Hippocampal formation (tissue), 2 donors: ENCODE measurements at places on chromosomes 3 and 15.
A peak's percentile ranks its signal among the peaks of the same experiment; 100 is the strongest.

GRCh38 chr3:81521855-81522254 is 239.6 kb downstream of the GBE1 start:
- DNase-seq = no peak

DNA sequence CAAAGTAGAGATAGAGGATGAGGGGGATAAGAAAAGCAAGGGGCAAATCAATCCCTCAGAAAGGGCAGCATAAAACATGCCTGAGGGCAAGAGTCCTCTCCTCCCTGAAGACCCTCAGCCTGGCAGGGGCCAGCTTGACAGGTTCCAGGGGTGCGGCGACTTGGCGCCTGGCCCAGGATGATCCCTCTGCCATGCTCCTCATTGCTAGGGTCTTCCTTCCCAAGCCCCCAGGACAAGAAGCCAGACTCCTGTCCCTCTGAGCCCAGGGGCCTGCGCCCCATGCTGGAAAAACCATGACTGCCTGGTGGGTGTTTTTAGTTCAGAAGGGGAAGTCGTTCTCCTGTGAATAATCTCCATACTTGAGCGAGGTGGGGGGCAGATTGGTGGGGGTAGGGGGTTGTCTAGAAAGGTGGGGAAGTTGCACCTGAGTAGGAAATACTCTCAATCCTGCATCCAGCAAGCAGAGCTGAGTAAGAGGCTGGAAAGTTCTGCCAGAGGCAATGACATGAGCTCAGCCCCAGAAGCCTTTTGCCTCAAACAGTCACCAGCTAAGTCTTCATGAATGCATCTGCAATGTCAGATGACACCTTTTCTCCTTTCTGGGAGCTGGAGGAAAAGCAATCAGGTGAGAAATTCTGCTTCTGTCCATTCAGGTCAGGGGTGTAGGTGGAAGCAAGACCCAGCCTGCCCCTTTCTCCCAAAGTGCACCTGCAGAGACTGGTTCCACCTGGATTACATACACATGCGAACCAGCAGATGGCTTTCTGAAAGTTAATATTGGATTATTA is 18.3 kb downstream of the SLC12A8 start:
- no peak for DNase-seq

DNA sequence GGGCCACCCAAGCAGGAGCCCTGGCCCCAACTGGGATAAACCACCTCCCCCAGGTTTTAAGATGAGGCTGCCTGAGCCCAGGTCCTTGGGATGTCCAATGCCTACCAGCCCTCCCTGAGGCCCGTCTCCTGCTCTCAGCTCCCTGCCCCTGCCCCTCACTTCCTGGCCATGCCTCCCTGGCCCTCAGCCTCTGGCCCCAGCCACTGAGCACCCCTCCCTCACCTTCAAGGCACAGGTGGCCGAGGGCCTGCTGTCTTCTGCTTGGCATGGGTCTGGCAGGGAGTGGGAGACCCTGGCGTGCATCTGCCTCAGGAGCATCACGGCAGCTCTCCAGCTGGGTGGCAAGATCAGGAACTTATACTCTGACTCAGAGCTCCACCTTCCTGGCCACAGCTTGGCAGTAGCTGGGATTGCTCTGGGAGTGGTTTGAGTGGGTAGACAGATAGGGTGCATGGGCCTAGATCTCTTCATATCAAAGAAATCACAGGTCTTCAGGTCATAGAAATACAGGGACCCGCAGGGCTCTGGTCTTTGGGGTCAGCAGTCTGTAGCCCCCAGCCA is at the start of gene PLA2G4E:
Gene PLA2G4E (minus strand): TSS at position 330 of the 561 bp plus-strand sequence. CDS start 12 bp downstream, at position 318.
- DNase-seq = no peak

- peak; percentile 17 for DNase-seq
Measured at GRCh38 chr3:46372492-46373359, 2.0 kb downstream of the CCR5 start.

- DNase-seq = no peak
Measured at GRCh38 chr3:21436835-21437234, 314.2 kb downstream of the ZNF385D start.

DNA sequence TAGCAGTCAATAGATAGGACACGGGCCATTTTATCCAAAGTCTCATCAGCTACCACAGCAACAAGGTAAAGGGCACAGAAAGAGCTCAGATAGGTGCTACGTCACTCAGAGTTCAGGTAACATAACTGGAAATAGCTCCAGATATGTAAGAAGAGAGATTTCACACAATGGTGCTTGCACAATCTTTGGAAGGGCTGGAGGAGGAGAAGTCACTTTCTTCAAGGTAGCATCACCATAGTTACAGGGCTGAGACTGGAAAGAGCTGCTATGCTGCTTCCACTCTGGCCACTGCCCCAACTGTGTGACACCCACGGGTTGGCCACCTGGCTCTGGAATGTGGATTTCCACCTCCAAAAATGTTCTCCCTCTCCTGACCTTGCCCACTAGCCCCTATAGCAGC is 448.8 kb upstream of the THBS1 start:
- DNase-seq = no peak

GRCh38 chr15:49036650-49037545 is 9.3 kb downstream of the SECISBP2L start:
- DNase-seq = no peak

- no peak for DNase-seq
Measured at GRCh38 chr15:99130314-99130713, 25.4 kb downstream of the SYNM start.

DNA sequence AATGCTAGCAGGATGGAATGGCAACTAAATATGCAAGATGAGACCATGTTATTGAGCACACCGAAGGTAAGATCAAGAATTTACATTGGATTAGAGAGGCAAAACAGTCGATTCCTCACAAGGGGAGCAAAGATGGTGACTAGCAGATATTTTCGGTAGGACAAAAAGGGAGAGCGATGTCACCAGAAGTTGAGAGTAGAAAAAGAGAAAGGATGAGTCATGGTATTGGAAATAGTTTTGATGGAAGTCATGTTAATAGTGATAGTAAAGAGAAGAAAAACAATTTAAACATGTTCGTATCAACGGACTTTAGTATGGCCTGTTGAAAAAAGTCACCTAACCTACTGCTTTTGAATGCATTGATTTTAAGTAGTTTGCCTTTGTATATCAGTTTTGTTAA is 55.0 kb downstream of the UBE2E2 start:
- DNase-seq = no peak

- no peak for DNase-seq
Measured at GRCh38 chr3:67497746-67498145, 156.7 kb downstream of the SUCLG2 start.

DNA sequence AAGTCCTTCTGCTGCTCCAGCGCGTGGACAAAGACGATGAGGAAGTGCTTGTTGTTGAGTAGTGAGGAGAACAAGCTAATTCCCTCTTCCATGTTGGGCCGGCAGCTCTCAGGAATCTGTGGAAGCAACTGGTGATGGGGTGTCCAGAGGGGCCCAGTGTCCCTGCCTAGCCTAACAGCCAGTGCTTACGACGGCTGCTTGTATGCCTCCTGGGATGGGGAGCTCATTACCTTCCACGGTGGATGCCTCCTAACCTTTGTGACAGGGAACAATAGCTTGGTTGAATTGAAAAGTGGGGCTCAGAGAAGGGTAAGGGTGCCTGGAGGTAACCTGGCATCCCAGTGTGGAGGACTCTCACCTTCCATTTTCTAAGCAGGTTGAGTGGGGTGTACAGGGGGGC is 22.9 kb downstream of the H1-8 start:
- no peak for DNase-seq

DNA sequence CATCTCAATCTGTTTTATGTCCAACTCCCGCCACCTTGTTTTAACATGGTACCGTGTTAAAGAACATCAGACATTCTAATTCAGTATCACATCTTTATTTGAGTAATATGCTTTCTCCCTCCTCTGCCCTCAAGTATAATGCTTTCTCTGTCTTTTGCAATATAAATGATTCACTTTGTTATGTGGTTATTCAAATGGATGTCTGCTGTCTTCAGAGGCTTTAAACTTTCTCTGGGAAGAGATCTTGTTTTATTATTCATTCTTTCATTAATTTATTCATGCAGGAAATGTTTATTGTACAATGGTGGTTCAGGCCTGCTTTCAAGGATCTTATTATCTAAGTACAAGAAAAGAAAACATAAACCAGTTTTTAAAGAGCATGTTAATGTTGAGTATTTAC is 57.1 kb downstream of the RAP2B start:
- DNase-seq = no peak

GRCh38 chr3:141860766-141861513 is 15.5 kb upstream of the ATP1B3 start:
- no peak for DNase-seq

DNA sequence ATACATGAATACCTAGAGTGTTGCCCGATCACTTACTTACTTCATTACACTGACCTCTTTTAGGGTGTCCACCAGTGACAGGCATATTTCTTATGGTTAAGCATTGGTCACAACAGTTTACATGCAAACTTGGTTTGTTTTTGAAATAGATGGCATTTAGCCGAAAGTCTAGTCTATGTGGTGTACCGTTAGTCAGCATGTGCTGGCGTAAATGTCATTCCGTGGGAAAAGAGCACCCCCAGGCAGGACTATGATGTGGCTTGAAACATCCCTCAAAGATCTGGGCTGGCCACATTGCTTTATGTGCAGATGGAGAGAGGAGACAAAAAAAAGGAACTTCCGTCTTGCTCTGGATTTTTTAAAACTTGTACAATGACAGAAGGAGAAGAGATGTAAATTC is 357.0 kb upstream of the ICE2 start:
- DNase-seq = no peak

DNA sequence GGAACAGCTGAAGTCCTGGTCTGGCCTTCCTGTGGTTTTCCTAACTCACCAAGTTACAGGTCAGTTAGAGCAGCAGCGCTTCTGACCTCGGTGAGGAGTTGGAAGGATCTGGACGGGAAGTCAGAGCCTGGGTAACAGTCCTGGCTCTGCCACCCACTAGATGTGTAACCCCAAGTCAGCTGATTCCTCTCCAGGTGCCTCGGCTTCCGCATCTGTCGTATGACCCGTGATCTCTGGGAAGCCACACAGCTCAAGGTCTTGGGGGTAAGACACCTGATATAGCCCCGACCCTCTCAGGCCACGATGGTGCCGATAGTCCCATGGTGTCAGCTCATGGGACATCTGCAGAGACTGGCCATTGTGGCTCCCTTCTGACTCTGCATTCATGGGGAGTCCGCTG is 8.3 kb upstream of the PIGZ start:
- no peak for DNase-seq

GRCh38 chr3:161920196-161920595 is 423.6 kb downstream of the OTOL1 start:
- DNase-seq = no peak

DNA sequence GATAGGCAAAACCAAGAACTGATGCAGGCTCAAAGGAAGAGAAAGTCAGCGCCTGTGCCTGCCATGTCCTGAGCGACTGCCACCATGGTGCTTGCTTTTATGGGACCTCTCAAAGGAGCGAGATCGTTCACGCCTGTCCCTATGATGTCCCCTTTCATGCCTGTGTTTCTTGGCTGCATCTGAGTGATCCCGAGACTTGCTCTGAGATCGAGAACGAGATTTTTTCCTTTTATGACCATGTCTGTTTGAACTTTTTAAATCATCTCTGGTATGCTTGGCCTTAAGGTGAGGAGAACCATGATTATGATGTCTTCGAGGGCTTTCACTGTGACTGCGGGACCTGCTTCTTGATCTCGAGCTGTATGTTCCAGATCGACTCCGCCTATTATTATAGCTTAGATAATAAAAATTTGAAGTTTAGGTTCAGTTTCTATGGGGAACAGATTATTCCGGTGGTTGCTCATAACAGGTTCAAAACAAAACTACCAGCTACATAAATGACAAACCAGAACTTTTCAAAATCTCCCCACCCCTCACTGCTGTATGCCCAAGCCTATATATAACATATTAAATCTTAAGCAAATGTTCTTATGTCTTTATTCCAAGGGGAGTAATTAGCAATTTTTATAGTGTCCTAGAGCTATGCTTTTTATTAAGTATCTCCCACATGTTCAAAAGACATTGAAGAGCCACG is 11.6 kb downstream of the CCNL1 start:
- no peak for DNase-seq

- DNase-seq = no peak
Measured at GRCh38 chr15:90929246-90930019, 2.9 kb downstream of the HDDC3 start.

DNA sequence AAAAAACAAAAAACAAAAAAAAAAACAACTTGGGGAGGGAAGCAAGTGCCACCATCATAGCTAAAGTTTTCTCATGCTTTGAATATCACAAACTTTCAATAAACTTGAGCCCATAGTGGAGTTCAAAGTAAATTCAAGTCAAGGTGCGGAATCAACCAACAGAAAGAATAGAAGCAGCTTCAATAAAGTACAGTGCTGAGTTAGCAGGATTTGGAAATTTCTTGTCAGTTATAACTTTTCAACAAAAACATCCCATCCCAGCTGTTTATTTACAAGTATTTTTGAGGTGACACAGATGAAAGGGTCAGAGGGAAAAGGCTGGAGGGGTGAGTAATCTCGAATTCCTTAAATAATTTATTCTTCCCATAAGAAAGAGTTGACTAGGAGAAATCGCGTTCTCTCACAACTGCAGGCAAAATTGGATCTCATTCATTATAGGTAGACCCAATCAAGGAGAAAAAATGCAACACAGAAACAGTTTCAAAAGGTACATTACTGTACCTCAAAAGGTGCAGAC is 477.4 kb upstream of the RASGRP1 start:
- no peak for DNase-seq

- no peak for DNase-seq
Measured at GRCh38 chr3:59935025-59935424, 885.2 kb upstream of the CFAP20DC start.

DNA sequence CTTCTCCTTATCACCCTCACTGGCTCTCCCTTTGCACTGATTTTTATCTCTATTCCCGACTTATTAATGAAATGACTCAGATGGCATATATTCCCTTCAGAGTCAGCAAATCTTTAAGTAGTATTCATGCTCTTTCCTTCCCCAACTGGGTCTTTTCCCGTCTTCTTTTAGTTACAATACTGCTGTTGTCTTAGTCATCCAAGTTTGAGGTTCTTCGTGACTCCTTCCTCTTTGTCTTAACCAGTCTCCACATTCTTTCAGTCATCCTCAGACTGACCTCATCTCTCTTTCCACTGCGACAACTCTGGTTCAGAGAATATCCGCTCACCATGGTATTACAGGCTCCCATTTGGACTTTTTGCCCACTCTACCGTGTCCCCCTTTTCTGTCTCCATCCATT is 12.4 kb downstream of the WDR5B start:
- DNase-seq = no peak

- no peak for DNase-seq
Measured at GRCh38 chr3:55724821-55725220, 237.7 kb upstream of the WNT5A start.

- DNase-seq = no peak
Measured at GRCh38 chr15:59591356-59591755, 20.2 kb upstream of the GCNT3 start.

GRCh38 chr3:34067536-34068051 is 269.2 kb downstream of the PDCD6IP start:
- DNase-seq = peak; percentile 9
